ENCODE measurements at places on chromosomes 7 and 10.
A peak's percentile ranks its signal among the peaks of the same experiment; 100 is the strongest.

DNA sequence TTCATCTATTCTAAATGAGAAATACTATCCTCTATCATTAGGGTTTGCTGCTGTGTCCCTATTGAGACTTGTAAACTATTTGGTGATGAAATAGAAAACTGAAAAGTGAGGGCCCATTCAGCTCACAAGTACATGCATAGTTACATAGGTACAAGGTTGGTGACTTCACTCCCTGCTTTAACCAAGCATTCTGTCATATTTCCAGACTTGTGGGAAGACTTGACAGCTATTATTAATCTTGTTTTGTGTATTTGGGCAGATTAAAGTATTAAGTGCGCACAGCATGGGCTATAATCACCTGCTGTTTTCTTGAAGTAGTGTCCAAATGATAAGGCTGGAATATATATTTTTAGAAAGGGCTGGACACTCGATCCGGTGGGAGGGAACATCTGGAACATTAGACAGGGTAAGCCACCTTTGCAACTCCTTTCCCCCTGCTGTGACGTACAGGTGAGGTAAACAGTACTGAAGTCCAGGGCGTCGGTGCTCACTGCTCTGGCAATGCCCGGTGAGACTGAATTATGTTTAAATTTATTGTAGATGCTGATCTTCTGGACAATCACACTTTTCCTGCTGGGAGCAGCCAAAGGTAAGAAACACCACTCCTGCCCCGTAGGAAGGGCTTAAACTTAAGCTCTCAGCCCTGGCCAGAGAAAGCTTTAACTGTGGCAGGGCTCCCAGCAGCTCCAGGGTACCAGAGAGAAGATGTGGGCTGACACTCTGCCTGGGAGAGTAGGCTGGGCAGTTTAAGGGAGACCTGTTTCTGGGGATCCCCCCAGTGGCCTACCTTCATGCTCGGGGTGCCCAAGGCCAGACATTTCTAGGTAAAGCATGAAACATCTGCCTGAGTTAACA, at the start of gene PNLIPRP1:
Gene PNLIPRP1, plus strand, starts transcription at position 370 of the 855 bp plus-strand sequence. Its CDS starts 171 bp downstream, at position 541.
- DNase-seq, result no peak

DNA sequence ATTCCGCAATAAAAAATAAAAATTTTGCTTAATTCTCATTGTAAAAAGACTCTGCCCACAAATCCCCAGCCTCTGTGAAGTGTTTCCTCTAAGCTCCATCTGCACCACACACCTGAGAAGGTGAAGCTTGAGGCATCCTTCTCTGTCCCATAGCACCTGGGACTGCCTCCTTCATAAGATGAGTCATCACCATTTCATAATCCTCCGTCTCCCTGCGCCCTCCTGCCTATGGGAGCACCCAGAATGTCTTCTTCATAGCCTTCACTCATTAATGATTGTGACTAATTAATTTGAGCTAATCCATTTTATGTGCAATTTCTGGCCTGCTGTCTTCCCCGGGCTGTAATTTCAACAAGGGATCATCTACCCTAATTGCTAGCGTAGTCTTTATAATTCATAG, 90.3 kb downstream of the WDR11 start:
- no peak for DNase-seq

GRCh38 chr7:99021941-99022560, 121.9 kb downstream of the SMURF1 start:
- no peak for DNase-seq

DNA sequence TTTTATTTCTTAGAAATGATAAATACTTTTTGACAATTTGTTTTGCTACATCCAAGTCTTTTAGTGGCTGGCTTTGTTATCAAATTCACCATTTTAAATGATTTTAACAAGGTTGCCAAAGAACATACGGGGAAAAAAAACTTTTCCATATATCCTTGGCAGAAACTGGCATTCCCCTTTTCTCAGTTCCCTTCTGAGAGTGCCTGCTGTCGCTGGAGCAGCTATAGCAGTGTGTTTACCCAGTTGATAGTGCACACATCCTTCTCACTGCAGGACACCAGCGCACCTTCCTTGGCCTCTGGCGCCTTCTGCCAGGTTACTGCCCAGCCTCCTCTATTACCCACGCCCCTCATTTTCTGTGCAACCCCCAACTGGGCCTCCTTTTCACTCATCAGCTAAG, 94.1 kb downstream of the ALOX5 start:
- DNase-seq, result no peak

GRCh38 chr7:38453168-38453567, 178.0 kb downstream of the AMPH start:
- DNase-seq, result no peak

- no peak for DNase-seq
Observed at GRCh38 chr10:31648966-31649365, 279.7 kb downstream of the ARHGAP12 start.

DNA sequence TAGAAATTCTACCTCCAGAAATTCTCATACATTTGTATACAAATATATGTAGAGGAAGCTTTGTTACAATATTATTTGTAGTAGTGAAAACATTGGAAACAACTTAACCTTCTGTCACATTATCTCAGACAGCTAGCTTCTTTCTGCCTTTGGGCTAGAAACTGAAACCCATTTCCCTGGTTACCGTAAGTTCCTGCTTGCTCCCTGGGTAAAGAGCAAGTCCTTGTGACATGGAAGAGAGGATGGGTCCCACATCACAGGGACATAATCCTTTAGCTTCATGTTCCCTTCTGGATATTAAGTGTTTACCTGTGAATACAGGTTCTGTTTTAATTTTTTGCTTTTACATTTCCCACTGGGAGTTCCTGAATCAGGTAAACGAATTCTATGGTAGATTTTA, 41.8 kb downstream of the KLHDC10 start:
- DNase-seq, result no peak

- peak; percentile 40 for DNase-seq
Observed at GRCh38 chr10:104080762-104081161, 4.9 kb downstream of the COL17A1 start.

GRCh38 chr7:767941-768731, 41.1 kb upstream of the PRKAR1B start:
- DNase-seq, result peak; percentile 99

- DNase-seq, result no peak
Observed at GRCh38 chr7:82050792-82051191, 280.9 kb upstream of the HGF start.

DNA sequence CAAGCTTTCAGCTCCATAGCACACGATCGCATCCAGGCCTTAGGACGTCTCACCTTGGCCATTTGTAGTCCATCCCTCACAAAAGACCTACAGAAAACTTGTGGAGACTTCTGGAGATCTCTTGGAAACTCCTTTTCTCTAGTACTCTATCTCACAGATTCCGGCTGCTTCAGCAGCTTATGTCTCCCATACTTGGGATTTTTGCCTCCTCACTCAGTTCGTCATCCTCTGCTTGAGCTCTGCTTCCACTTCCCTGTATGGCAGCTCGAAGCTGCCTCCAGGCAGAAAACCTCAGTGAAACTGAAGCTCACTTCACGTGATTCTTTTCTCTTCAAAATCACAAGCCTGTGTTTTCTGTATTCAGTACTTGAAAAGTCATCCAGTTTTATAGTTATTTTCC, 178.7 kb upstream of the GDF10 start:
- DNase-seq, result no peak

- no peak for DNase-seq
Observed at GRCh38 chr10:30977385-30977784, 54.3 kb downstream of the ZNF438 start.

- no peak for DNase-seq
Observed at GRCh38 chr10:5959581-5960069, 17.7 kb downstream of the IL15RA start.

DNA sequence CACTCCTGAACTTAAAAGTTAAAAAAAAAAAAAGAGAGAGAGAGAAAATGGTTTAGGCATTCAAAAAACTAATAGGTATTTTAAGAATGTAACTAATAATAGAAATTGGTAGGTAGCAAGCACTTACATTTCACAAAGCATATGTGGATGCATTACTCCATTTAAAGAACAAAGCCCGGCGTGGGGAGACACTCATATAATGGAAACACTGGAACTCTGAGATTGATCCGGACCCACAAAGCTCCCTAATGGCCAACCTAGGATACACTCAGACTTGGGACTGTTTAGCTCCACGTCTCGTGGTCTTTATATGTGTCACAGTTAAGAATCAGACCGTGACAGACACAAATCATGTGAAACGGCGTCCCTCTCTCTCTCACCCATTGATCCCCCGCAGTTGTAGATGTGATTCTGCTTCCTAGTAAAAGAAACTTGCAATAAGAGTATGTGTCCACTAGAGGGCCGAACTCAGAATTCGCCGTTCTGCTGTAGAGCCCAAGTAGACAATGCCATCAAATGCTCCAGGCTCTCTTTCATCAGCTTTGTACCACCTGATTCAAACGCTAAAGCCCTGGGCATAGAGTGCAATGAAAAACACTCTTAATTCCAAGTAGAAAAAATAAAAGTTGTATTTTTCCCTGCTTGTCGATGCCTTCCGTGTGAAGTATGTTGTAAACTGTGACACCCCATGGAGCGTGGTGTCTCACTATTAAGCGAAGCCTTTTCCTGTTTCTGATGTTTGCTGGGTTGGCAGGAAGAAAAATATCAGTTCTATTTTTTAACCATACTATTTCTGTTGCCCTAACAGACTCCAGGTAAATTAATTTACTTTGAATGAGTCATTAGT, 429.0 kb upstream of the MTPN start:
- peak; percentile 77 for DNase-seq

- no peak for DNase-seq
Observed at GRCh38 chr10:70563230-70563629, 39.3 kb downstream of the PRF1 start.
